Activated T-cell treated with anti-CD3 and anti-CD28 coated beads, Interleukin-2, amount 50 U/mL, for 72 hours (primary cell): ENCODE measurements at places on chromosomes 5 and 9.

GRCh38 chr5:119279093-119279492, 76.7 kb upstream of the TNFAIP8 start:
- no peak for DNase-seq

GRCh38 chr5:118902656-118903438, 85.5 kb downstream of the DTWD2 start:
- DNase-seq: no peak

DNA sequence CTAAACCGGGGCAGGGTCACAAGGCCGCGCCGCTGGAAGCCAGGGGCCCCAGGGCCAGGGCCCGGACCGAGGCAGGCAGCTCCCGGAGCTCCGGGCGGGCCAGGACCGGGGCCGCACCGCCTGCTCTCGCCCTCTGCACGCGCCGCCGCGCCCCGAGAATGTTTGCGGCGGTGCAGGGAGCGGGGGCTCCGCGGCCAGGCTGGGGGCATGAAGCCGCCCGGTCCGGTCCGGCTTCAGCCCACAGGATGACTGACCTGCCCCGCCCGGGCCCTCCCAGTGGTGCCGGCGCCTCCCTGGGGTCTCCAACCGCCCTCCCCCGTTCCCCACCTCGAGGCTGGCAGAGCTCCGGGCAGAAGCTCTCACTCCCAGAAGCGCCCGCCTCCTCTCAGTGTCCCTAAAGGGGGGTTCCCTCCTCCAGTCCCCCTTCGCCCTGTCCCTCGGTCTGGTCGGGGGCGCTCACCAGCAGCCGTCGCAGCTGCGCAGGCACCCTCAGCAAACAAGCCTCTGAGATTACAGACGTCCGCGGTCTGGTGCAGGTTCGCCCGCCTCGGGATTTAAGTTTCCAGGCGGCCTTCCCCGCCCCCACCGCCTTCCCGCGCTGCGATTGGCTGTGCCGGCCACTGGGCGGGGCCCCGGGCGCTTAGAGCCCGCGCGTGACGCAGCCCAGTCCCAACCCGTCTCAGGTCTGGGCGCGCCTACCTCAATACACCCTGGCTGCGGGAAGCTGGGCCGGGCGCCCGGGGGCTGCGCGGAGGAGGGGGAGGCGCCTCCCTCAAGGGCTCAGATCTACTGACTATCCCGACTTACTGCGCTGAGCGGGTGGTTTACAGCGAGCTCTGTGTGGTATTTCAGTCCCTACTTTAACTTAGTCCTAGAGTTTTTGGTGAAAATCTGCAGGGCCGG, at the start of gene CTSV:
Gene CTSV, minus strand, starts transcription at position 532 of the 903 bp plus-strand sequence. CDS start 1,099 bp downstream, outside the sequence.
- peak; percentile 87 for DNase-seq

DNA sequence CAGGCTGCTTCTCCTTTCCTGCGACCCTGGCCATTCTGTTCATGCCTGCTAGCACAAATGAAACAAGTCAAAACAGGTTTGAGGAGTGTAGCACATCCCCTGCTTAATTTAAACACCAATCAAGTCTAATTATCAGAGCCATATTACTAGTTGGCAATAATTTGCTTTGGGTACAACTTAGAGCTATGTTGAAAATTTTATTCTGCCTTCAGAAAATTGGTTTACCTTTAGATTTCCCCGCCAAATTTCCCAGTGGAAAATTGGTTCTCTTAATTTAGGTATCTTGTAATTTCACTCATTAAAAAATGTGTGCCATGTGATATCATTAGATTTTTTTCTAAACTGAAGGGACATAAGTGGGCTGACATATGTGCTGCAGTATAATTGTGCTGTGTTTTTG, 265.8 kb downstream of the MAST4 start:
- no peak for DNase-seq

DNA sequence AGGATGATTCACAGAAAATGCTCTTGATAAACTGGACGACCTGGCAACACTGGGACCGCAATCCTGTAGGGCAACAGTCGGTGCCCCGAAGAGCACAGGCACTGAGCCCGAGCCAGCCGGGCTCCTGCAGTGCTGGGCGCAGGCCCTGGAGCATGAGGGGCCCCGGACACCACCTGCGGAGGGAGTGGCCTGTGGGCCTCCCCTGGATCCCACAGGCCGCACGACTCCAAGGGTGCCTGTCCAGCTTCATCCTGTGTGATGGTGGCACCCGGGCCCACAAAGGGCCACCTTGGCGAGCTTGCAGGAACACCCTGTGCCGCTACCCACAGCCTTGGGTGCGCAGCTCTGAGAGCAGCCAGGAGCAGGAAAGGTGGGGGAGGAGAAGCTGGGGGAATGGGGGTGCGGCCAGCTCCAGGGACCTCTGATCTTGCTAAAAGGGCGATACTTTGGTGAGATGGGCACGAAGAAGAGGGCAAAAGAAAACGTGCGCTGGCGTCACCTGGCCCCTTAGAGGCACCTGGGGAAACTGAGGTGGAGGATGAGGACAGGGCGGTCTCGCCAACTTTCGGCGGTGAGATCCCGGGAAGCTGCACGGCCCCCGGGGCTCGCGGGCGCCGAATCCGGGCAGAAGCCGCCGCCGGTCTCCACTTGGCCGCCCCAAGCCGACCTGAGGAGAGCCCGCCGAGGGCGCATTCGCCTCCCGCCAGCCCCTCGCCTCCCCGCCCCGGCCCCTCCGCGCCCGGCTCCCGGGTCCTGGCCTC, 722 bp downstream of the TBC1D9B start:
- peak; percentile 31 for DNase-seq

GRCh38 chr5:1204693-1205242, 3.4 kb downstream of the SLC6A19 start:
- DNase-seq: no peak

GRCh38 chr9:36263683-36264082, 5.4 kb upstream of the GNE start:
- no peak for DNase-seq

DNA sequence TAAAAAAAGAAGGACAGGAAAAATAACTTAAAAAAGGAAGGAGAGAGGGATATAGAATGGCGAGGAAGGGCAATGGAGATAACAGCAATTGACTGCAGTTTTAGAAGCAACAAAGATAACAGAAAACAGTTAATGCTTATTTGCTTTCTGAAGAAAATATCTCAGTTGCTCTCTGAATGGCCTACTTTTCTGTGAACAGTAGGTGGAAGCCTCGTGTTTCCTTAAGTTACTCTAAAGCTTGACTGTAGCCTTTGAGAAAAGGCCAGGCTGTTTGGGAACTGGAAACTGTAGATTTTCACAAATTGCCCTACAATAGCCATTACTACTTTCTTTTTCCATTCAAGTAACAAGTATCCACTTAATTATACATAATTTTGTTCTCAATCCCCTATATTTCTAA, 404.5 kb downstream of the YTHDC2 start:
- DNase-seq: no peak

DNA sequence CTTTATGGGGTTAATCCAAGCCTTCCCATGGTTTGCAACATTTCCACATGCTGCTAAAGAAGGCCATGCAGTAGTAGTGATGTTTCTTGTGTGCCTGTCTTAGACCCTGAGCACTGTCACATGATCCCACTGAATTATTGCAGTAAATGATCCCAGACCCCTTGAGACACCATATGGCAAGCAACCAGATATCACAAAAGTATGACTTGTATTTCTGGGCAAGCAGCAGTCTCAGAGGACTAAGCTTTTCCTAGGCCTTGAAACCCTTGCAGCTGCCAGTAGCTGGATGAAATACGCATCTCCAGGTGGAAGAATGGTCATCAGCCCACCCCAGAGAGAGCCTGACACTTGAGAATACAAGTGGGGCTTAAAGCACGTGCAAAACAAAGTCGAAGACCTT, 41.8 kb downstream of the CDO1 start:
- no peak for DNase-seq

- no peak for DNase-seq
Measured at GRCh38 chr5:8984386-8984785, 561.5 kb downstream of the SEMA5A start.

DNA sequence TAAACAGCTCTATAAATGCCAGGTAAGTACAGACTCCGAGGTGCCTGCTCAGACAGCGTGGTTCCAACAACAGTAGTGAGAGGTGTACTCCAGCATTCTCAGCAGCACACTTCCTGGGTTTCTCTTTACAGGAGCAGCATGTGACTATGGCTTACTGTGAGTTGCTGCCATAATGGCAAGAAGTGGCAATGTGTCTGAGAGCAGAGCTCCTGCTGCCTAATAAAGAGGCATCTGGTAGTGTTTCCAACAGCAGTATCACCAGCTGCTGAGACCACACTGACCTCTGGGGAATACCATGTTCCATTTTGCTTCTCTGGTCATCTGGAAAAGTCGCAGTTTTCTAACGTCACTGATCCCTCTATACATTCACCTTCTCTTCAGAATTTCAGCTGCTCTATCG, 398.2 kb downstream of the SLCO4C1 start:
- DNase-seq: no peak

DNA sequence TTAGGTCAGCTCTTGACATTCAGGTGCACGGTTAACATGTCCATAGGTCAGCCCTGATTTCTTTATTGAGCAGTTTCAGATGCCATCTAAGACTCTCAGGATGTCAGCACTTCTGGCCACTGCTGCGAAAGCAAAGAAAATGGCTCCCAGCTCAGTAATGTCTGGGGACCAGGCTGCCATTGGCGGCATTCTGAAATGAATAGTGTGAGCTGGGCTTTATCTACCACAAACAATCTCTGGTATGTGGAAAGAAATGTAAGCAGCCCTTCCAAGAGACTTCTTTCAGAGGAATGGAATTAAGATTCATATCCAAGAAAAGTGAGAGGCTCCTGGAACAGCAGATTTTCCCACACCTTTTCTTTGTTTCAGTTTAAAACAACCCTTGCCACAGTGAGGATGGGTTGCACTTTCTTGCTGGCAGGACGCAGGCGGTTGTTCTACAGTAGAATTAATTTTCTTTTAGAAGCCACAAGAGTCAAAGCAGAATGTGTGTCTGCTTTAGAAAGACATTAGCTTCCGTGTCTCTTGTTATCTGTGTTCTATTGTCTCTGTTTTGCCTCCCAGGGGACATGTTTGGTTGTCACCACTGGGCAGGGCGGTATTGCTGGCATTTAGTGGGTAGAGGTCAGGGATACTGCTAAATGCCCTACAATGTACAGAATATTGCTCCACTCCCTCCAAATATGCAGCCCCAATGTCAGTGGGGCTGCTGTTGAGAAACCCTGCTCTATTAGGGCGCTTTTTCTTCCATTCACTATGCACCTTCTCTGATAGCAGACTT, 149.9 kb upstream of the ANKH start:
- DNase-seq: no peak

- DNase-seq: no peak
Measured at GRCh38 chr9:115808695-115809094, 344.9 kb upstream of the PAPPA start.

- no peak for DNase-seq
Measured at GRCh38 chr5:138303372-138303771, 28.2 kb downstream of the CDC25C start.

DNA sequence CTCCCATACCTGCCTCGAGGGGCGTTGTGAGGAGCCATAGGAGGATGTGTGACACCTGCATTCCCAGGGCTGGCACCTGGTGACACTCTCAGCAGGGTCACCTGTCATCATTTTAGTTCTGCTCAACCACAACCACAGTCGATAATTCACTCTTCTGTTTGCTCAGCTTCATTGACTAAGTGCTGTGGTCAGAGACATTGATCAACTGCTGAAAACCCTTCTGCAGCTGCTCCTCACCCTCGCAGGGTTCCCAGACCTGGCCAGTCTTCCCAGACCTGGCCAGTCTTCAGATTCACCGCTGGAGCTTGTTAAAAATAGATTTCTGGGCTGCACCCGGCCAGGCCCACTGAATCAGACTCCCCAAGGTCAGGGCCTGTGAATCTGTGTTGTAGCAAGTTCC, 92.8 kb downstream of the MVB12B start:
- no peak for DNase-seq

DNA sequence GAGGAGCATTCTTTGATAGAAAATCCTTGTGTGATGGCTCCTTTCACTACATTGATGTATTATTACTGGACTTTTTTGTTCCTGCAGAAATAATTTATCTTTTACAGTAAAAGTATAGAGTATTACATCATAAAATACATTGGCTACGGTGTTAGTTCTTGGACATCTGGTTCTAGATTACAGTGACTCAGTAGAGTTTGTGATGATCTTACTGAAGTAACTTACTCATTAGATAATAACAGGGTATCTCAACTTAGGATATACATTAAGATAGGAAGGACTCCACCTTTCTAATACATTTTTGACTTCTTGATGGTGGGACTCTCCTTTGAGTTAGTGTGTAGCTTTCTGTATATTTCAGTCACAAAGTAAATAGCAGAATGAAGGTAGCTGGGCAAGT, 59.1 kb downstream of the ZNF462 start:
- DNase-seq: no peak

- DNase-seq: no peak
Measured at GRCh38 chr5:94080390-94080789, 339.0 kb upstream of the POU5F2 start.

DNA sequence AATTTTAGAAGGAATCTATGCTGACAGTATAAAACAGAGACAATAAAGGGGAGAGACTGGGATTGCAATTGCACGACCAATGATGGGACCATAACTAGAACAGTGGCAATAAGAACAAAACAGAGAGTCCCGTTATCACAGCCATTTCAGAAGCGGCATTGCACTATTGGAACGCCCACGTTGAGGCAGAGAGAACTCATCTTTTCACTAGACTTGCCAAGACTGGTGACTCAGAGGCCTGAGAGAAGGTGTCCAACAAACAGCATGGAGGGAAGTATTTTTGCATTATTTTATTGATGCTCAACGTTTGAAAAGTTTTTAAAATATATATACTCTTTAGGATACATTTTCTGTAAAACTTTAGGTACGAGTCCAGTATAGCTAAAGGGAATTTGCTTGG, 737.7 kb downstream of the TLE1 start:
- DNase-seq: no peak

DNA sequence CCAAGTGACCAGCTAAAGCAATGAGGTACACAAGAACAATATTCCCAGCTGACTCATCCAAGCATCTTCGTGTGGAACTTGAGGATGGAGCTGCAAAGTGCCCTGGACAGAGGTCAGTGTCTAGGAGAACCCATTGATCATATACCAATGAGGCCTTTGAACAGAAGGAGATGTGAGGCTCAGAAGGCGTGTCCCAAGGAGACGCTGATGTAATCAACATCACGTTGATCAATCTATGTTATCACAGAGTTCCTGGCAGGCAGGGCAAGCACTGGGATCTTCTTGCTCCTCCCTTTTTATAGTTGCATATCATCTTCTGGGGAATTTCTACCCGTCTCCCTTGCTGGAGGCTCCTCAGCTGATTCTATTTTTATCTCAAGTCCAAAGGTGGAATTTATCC, 163.4 kb downstream of the TRPM6 start:
- no peak for DNase-seq

- DNase-seq: no peak
Measured at GRCh38 chr9:19431361-19432171, 22.8 kb downstream of the ACER2 start.
